ENCODE measurements at places on chromosomes 1 and 21.

- no peak for DNase-seq
Observed at GRCh38 chr1:152514715-152515433, 592 bp downstream of the CRCT1 start.

DNA sequence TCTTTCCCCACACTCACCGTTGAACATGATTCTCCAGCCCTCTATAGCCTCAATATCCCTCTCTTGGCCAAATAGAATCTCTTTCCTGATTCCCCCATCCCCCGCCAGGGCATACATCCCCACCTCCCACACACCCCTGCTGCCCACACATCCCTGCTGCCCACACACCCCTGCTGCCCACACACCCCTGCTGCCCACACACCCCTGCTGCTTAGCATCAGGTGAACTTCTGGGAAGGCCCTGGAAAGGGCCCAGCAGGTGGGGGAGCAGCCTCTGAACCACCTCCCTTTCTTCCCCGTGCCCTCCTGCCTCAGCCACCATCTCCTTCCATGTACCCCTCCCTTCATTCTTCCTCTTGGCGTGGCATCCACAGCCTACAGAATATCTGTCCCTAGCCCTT lies 15.9 kb upstream of the IFNLR1 start:
- no peak for DNase-seq

DNA sequence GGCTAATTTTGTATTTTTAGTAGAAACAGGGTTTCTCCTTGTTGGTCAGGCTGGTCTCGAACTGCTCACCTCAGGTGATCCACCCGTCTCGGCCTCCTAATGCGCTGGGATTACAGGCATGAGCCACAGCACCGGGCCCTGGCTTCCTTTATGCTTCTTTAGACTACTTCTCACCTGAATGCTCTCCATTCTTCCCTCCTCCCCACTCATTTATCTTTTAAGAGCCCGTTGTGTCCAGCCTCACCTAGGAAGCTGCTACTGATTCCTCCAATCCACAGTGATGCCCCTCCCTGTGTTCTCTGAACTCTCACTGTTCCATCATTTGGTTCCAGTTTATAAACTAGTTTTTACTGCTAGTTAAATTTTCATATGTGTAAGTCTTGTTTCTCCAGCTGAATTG lies 44.9 kb upstream of the NR5A2 start:
- no peak for DNase-seq

DNA sequence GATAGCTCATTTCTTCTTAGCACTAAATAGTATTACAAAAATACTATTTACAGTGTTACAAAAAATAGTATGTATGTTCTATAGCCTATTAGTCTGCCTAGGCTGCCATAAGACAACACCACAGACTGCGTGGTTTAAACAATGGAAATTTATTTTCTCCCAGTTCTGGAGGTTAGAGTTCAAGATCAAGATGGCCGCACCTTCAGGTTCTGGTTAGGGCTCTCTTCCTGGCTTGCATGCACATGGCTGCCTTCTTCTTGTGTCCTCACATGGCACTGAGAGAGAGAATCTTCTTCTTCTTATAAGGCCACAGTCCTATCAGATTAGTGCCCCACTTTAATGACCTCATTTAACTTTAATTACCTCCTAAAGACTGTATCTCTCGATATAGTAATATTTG lies 4.1 kb downstream of the ATF6 start:
- DNase-seq, result no peak

DNA sequence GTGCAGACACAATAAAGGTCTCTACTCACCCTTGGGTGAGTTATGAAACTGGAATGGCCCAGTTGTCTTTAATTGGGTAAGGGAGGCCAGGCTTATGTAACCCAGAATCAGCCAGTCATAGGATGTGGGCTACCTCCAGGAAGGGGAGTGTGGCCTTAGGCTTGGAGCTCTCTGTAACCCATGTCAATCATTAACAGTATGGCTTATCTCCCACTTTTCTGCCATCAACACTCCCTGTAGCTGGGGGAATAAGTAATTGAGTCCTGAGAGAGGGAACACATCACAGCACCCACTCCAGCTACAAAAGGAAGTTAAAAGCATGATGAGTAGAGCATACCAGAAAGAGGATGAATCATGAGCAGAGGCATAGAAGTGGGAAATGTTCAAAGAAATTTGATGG lies 327.0 kb upstream of the DUSP10 start:
- DNase-seq, result peak; percentile 98

DNA sequence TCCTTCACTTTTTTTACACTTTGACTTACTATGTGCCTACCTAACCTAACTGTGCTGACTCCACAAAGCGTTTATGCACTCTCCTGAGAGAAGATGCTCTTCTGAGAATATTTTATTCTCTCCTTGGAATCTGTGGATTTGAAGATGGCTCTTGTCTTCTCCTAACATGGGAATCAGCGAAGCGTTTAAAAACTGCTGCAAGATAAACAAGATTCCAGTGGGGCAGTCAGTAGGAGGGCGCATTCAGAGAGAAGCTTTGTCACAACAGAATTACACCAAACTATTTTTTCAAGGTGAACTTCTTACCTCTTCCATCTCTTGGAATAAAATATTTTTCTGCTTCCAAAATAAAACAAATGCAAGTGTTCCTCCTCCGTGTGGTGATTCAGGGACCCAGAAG lies 113.1 kb downstream of the FOXD2 start:
- DNase-seq, result peak; percentile 45

- DNase-seq, result no peak
Observed at GRCh38 chr1:18548643-18549042, 67.9 kb downstream of the KLHDC7A start.

DNA sequence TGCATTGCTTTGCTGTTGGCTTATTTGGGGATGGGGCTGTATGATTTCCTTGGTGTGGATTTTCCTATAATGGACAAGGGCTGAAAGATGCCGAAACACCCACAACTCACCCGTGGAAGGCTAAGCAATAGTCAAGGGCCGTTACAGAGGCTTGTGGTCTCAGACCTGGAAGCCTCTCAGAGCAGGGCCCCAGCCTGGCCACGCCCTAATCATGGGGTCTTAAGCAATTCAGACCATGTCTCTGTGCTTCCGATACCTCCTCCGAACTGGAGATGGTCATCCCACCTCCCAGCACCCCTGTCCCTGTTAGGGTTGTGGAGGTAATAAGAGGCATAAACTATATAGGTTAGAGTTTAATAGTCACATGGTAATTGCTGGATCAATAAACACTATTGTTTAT lies 3.4 kb downstream of the ABCG1 start:
- DNase-seq, result no peak

- DNase-seq, result peak; percentile 57
Observed at GRCh38 chr1:119587341-119587740, 60.7 kb downstream of the ZNF697 start.

DNA sequence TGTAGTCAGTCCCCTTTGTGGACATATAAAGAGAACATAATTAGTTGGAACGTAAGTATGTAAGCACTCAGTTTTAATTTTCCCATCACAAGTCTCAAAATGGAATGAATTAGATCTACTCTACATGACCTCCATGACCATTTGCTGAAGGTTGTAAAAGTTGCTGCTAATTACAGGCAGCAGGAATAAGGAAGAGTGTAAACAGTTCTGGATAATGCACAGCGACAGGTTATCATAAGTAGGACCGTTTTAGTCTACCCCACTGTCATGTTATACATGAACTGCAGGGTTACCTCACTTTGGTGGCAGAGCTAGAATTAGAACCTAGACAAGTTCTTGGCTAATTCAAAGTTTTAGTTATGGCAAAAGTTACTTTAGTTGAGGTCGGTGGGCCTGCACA lies 21.7 kb downstream of the YTHDF2 start:
- no peak for DNase-seq

DNA sequence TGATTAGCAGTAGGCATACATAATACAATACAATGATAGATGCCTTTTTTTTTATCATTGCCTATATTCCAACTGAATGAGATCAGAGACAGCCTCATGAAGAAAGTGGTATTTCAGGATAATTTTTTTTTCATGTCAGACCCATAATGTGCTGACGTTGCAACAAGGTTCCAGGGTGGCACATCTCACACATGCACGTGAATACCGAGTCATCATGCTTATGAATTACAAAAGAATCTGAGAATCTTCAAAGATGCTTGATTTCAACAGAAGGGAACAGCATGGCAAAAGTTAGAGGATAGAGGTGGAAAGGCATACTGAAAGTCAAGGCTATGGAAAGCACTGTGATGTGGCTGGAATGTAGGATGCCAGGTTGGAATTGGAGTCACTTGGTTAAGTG lies 5.0 kb upstream of the RNF11 start:
- DNase-seq, result no peak

- no peak for DNase-seq
Observed at GRCh38 chr1:16418823-16419425, 18.3 kb downstream of the SPATA21 start.

GRCh38 chr1:204340081-204340889 lies 19.4 kb downstream of the PLEKHA6 start:
- no peak for DNase-seq

DNA sequence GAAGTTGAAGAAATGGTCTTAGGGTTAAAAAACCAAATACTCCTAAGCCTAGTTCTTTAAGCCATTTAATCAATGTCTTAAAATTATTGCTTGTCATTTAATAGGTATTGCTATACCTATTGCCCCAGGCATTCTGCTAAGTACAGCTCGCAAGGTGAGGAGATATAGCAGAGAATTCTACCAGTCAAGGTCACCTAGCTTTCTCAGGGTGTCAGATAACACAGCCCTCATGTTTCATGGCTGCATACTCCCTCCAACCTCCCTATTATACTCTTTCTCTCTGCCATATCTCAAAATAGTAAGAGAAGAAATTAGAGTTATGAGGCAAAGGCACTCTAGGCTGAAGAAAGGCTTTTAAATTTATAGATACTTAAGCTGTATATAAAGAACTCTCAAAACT lies 68.4 kb upstream of the GPR88 start:
- DNase-seq, result no peak

- no peak for DNase-seq
Observed at GRCh38 chr1:14653461-14653960, 55.0 kb downstream of the KAZN start.

GRCh38 chr1:29408831-29409605 lies 172.7 kb downstream of the PTPRU start:
- DNase-seq, result no peak

DNA sequence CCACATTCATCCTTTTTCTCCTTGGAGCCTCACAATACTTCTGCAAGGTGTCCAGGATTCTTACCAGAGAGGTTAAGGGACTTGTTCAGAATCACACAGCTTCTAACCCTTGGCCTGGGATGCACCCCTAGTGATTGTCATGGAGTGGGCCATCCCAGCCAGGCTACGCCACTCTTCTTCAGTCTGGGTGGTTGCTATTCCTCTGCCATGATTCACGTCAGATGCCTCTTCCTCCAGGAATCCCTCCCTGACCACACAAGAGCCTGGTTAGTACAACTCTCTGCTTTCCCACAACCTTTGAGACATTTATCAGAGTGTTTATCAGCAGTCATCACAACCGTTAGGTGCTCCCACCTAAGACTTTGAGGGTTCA lies 121.8 kb downstream of the EPHB2 start:
- DNase-seq, result no peak

- peak; percentile 18 for DNase-seq
Observed at GRCh38 chr1:60171801-60172200, 98.2 kb upstream of the C1orf87 start.

- DNase-seq, result no peak
Observed at GRCh38 chr1:180112984-180113647, 41.6 kb upstream of the QSOX1 start.

DNA sequence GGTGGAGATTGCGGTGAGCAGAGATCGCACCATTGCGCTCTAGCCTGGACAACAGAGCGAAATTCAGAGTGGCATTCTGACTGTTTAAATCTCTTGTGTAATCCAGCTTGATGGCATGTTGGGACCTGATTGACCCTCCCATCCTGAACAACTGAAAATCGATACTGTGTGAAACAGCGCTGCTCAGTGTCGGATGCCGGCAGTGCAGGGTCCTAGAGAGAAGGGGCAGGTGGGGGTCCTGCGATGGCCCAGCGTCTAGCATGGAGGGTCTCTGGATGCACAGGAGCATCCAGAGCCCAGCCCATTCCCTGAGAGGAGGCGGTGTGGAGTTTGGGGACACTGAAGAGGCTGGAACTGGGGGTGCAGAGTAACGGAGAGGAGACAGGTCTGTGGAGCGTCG lies 15.8 kb downstream of the AGT start:
- no peak for DNase-seq

DNA sequence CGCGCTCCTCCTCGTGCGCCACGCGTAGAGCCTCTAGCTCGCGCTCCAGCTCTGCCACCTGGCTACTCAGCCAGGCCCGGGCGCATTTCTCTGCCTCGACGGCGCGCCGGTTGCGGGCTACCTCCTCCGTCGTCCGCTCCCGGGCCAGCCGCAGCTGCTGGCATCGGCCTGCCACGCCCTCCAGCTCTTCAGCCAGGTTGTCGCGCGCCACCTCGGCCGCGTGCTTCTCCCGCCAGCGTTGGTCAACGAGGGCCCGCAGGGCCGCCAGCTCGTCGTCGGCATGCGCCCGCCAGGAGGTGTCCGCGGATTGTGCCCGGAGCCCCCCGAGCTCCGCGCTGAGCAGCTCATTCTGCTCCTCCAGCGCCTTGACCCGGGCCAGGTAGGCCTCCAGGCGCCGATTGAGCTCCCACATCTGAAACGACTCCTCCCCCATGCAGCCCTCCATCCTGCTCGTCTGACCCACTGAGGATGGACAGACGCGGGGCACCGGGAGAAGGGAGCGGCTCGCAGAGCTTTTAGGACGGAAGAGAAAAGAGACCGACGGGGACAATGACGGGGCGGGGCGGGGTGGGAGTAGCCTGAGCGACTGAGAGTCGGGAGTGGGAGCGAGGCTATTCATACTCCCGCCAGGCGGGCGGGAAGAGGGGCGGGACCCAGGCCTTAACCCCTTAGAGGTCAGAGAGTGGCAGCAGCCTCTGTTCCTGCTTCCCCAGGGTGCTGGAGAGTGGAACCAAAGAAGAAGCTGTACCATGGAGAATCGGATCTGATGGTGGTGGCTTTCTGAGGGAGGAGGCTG lies at the start of gene NES:
Gene NES (minus strand): TSS at position 588 of the 796 bp plus-strand sequence. CDS start 143 bp downstream, at position 445.
- peak; percentile 13 for DNase-seq

GRCh38 chr1:65788762-65789161 lies 3.9 kb upstream of the PDE4B start:
- DNase-seq, result no peak

DNA sequence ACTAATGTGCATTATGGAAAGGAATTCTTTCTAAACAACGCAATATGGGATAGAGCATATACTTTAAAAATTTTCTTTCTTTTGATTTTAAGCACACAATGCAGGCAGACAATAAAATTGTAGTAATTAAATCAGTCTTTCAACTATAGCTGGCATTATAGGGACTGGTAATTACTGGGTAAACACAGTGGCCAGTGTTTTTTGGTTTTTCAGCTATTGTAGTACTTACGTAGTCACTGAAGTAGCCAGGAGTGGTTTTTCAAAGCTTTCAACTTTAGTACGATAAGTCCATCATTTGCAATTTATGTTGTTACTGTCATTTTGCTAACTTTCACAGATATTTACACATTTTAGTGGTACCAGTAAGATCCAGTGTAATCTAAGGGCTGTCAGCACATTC lies 50.6 kb downstream of the RAB3GAP2 start:
- no peak for DNase-seq

All from kidney glomerular epithelial cell (primary cell).